Right cardiac atrium (tissue), 5 donors: ENCODE measurements at places on chromosomes 4 and X. TPM values are rescaled to one million over a fixed set of nuclear protein-coding genes. Genes with fewer than 3 reads are reported as not detected.

DNA sequence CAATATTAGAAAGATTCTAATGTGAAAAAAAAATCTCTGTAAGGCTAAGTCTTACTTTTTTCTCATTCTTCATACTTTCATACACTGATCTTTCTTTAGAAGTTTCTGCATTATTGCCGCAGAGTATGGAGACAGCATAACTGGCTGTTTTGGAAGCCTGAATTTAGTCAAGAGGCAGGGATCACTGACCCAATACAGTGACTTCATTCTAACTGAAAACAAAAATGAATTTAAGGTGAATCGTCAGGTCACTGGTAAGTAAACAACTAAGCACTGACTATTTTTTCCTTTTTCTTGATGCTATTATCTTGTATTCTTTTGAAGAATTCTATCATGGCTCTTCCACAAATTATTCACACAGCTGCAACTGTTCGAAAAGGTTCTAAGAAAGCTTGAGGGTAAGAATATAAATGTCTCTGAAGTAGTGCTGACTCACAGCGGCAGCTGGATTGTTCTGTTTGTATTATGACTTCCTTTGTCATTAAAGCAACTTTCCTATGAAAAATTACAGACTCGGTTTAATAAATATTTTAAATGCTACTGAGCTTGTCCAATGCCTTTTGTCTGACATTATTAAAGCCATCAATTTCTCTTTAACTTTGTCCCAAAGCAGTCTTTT lies 609.3 kb downstream of the FSTL5 start:
- DNase-seq = no peak

The SLIT2 gene
- total RNA-seq = 13.8 TPM

- no peak for DNase-seq
These were observed 51.6 kb upstream of the NHS start for GRCh38 chrX:17323397-17323796.

The GNRHR gene
- total RNA-seq = not detected

- DNase-seq = no peak
These were observed 12.7 kb downstream of the OPHN1 start for GRCh38 chrX:68420559-68420958.

The TEX13B gene
- total RNA-seq = not detected

DNA sequence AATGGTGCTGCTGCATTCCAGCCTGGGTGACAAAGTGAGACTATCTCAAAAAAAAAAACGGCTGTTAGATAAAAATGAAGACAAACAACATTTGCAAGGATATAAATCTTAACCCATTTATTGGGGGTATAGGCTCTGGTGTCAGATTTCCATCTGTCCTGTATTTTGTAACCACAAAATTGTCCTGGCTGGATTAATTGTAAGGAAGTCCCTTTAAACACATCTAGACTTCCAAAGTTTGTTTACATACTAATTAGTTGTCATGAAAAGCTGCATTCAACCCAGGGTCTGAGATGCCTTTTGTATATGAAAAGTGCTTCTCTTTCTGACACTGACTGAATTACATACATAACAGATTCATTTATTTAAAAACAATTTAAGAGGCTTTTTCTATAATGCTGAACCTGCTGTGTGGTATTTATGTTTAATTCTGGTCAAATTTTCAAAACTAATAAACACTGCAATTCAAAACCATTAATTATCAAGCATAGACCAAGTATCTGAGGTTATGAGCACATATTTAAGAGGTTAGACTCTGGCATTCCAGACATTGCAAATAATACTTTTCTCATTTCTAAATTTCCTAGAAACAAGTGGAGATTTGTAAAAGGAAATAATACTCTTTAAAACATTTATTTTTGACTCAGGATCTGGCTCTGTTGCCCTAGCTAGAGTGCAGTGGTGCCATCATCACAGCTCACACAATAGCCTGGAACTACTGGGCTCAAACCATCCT lies 17.5 kb upstream of the UGDH start:
- no peak for DNase-seq

DNA sequence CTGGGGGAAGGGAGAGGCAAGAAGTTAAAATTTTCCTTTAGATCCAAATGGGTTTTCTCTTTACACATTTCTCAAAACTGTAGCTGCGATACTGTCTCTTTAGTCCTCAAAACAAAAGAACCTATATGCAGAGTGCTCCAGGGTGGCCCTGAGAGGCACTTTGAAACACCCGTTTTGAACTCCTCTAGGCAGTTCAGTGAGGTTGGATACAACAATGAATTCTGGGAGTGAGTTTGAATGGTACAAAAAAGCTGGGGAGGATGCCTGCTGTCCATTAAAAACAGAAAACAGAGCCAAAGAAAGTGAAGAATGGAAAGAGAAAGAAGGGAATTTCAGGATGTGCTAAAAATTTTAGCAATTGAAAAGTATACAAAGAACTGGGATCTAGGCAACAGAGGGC lies 23.1 kb downstream of the ENOX2 start:
- no peak for DNase-seq

- DNase-seq = no peak
These were observed 114.3 kb downstream of the SH3BGRL start for GRCh38 chrX:81316163-81316562.

DNA sequence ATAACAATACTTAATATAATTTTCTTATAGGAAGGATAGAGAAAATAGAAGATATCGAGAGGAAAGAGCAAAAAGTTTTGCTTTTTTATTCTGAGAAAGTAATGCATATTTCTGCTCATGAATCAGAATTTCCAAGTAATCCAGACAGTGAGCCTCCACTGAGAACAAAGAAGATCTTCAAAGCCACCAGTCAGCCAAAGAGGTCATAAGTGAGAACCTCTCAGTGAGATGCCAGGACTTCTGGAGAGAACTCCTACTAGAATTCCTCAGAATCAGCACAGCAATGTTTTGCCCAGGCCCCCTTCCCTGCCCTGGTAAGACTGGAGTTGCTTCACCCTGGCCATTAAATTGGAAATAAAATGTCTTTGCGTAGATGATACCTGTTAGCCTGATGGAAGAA lies 254.4 kb upstream of the FAT4 start:
- DNase-seq = no peak

GRCh38 chr4:158781963-158782362 lies 13.1 kb downstream of the FNIP2 start:
- no peak for DNase-seq

The RBMX gene
- total RNA-seq = 121 TPM

DNA sequence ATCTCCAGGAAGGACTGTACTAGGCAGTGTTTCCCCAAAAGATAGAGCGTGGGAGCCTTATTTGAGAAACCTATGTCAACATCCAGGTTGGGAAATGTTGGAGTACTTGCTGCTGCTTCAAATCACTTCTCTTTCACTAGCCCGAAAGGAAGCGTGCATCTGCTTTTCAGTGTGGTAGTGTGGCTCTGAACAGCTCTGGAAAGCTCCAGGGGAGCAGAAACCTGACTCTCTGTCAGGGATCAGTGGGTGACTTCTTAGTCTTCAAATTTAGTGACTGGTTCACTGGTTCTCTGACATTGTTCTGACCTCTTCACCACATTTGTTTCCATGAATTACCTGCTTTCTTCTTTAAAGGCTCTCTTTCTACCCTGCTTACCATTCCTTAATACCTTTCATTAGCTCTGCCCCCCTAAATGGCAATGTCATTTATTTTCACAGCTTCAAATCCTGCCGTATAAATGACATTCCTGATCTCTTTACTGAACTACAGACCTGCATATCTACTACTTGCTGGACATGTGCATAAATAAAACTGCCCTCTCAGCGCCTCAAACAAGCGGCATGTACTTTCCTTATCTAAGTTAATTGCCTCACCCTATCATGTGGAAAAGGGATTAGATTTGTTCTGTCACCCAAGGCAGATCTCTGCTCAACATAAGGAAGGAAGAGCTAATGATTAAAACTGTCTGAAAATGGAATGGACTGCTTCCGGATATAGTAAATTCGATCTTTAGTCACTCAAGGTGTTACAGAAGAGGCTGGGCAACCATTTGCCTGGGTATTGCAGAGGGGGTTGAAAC lies 37.0 kb downstream of the DLG3 start:
- no peak for DNase-seq

DNA sequence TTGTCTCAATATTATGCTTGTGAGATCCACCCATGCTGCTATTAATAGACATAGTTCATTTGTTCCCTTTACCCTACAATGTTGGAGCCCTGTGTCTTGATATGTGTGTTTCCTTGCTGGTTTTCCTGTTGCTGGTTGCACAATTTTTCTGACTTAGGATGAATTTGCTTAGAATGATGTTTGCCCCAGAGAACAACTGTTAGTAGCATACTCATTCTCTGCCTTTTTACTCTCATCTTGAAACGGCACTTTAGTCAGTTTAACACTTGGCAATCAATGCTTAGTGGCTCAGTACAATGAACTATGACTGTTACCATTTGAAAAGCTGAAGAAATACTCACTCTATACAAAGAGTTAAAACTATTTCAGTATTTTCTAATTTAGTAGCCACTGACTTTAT lies 158.8 kb upstream of the NDST4 start:
- DNase-seq = no peak

- peak; percentile 83 for DNase-seq
These were observed at the start of gene EPHA5 for GRCh38 chr4:65670331-65671031. Gene EPHA5, minus strand, starts transcription at chr4:65670489. Its CDS starts 747 bp downstream, at chr4:65669742.

- DNase-seq = no peak
These were observed 15.2 kb downstream of the GATB start for GRCh38 chr4:151745481-151746231.

DNA sequence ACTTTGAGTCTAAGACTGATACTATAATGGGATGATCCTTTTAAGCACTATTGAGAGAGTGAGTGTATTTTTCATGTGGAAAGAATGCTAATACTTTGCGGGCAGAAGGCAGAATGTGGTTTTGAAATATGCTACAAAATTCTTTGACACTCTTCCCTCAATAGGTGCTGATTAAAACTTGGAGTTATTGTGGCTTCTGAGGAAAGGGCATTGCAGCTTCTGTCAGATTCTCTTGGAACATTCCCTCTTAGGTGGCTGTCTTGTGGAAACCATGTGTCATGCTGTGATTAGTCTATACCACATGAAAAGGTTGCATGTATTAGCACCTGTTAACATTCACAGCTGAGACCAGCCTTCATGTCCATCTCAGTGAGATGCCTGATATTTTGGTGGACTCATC lies 547.0 kb downstream of the STIM2 start:
- DNase-seq = no peak

DNA sequence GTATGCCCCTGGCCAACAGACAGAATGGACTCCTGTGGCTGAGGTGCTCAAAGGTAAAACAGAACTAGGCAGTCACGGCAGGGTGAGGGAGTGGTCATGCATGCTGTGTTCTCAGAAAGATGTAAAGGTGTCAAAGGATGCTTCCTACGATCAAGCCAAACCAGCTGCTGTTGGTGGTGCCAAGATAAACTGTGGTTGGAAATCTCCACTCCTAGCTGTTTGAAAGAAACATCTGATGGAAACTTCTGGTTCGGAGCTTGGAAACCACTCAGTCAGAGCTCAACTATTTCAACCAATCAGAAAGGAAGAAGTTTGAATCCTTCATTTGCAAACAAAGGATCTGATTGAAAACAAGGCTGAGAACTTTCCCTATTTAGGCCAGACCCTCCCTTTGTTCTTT lies 68.5 kb upstream of the DDX60 start:
- no peak for DNase-seq

DNA sequence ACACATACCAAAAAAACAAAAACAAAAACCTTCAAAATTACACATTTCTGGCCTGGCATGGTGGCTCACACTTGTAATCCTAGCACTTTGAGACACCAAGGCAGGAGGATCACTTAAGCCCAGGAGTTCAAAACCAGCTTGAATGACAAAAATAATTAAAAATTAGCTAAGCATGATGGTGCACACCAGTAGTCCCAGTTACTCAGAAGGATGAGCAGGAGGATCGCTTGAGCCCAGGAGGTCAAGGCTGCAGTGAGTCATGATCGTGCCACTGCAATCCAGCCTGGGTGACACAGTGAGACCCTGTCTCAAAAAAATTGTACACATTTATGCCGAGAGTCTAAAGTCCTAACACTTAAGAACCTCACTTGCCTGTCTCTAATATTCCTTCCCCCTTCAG lies 18.3 kb downstream of the SLC39A8 start:
- no peak for DNase-seq

- DNase-seq = no peak
These were observed 380.5 kb upstream of the IGFBP7 start for GRCh38 chr4:57490520-57491255.

DNA sequence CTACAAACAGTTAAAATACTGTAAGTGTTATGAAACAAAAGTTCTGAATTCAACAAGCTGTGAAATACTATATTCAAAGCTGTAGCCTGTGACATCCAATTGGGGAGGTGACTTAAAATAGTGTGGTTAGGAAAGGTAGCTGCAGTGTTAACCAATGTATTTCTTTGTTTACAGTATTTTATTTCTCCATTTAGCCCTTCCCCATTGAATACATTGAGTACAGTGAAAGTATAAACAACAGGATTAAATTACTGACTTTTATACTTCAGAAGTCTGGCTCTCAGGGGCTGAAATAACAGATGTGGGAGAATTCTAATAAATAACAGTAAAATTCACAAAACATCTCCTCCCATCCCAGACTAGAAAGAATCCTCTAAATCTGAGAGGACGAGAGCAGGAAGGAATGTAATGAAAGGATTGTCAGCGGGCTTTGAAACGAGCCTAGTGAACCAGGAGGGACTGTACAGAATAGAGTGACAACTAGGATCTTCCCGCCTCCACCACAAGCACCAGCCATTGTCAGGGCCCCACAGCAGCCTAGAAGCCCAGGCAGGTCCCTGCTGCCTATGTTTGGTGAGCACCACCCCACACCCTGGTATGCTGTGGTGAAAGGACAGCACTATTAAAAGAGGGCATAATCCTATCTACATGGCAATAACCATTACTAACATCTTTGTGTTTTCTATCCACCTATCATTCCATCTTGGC lies 73.7 kb downstream of the SPCS3 start:
- DNase-seq = no peak

The HELT gene
- not detected for total RNA-seq

GRCh38 chr4:101277671-101278070 lies 69.7 kb downstream of the PPP3CA start:
- no peak for DNase-seq

The FRAS1 gene
- 7.9 TPM for total RNA-seq

- no peak for DNase-seq
These were observed 102.1 kb upstream of the FAM9B start for GRCh38 chrX:9135901-9136510.

GRCh38 chr4:16896881-16897750 lies 1.3 kb downstream of the LDB2 start:
- no peak for DNase-seq

DNA sequence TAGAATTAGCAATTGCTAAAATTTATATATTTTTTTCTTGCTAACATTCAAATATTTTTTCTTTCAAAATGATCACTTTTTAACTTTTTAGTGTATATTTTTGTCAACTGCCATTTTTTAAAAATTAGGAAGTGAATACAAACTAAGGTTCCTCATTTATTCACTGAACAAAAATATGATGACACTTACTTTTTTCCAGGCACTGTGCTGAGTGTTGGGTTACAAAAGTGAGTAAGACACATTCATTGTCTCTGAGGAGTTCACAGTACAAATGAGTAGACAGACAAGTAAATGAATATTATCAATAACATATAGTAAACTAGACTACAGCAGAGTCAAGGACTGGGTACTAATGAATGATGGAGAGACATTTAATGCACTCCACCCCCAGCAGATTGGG lies 543.5 kb downstream of the PDHA2 start:
- no peak for DNase-seq
